NCI-H774 (cell line): ENCODE measurements at places on chromosomes 4 and X.

- no peak for DNase-seq
These were observed 18.8 kb upstream of the SYNPO2 start for GRCh38 chr4:118869808-118870342.

GRCh38 chrX:29690061-29690460, 525.3 kb upstream of the MAGEB2 start:
- DNase-seq: no peak

DNA sequence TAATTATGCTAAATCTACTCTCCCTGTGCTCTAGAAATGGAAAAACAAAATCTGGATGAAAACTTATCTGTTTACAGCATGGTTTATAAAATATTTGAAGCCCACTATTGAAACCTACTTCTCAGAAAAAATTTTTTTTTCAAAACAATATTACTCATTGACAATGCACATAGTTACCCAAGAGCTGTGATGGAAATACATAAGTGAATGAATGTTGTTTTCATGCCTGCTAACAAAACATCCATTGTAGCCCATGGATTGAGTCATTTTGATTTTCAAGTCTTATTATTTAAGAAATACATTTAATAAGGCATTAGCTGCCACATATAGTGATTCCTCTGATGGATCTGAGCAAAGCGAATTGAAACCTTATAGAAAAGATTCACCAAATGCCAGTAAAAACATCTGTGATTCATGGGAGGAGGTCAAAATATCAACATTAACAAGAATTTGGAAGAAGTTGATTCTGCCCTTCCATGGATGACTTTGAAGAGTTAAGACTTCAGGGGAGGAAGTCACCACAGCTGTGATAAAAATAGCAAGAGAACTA, 144.7 kb upstream of the HHIP start:
- DNase-seq: no peak

- no peak for DNase-seq
These were observed 447 bp downstream of the PDZD11 start for GRCh38 chrX:70289168-70289792.

DNA sequence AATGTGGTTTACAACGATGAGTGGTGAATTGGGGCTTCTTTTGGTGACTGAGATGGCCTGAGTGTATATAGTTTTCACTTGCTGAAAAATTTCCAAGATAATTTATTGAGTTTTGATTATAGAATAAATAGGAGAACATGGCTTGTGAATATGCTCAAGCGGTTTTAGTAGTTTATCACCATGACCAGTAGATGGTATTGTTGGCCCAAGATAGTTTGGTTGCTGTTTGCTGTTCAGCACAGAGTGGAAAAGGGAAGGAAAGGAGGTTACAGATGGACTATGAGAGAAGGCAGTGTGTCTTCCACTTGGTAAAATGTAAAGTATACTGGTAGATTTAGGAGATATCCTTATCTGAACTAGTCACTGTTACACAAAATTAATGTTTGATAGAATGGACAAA, 55.8 kb upstream of the POU4F2 start:
- DNase-seq: peak; percentile 0

- DNase-seq: no peak
These were observed 58.7 kb downstream of the TLL1 start for GRCh38 chr4:165931741-165932140.

DNA sequence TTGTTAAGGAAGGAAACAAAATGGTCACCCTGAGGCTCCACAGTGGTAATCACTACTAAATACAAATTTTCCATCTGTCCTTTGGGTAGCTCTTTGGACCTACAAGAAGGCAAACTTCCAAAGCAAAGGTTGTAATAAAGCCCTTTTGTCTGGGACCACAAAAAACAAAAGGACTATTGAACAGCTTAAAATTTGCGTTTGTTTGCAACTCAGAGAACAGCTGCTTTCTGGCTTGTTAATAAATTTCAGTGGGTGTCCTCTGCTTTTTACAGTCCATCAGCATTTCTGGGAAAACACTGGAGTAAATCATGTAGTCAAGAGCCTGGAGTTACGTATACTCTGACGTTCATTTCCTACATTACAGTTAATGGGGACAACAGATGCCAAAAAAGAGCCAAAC, 439.7 kb upstream of the DIAPH2 start:
- DNase-seq: no peak
